Breast epithelium (tissue), 4 donors: ENCODE measurements at places on chromosomes 2 and 18. TPM values are rescaled to one million over a fixed set of nuclear protein-coding genes. Genes with fewer than 3 reads are reported as not detected.

GRCh38 chr18:6752202-6752860, 22.8 kb downstream of the ARHGAP28 start:
- H3K36me3 ChIP-seq = no peaks in the 10 kb centered on the region
- no peak for DNase-seq
- H3K4me3 ChIP-seq = no peak overlapping the region
- H3K4me1 ChIP-seq = no peaks in the 10 kb centered on the region

ABCB11 gene
- 0.66 TPM for total RNA-seq

DNA sequence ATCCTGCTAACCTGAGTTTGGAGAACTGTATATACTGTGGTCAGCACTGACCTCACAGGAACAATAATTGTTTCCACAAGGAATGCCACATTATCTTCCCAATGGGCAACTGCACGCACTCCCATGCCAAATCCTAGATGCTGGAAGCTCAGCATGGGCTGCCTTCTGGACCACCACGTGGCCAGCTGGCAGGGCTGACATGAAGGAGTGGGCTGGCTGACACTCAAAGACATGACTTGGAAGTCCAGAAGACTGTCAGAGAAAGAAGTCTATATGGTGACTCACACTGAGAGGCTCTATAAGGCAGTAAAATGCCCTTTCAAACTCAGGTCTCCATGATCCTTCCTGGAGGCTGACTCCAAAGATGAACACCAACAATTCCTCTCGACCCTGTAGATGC, 98.4 kb upstream of the RNF152 start:
- H3K36me3 ChIP-seq = no peaks in the 10 kb centered on the region
- no peaks in the 10 kb centered on the region for H3K27me3 ChIP-seq
- H3K4me3 ChIP-seq = no peak overlapping the region
- DNase-seq = no peak
- no peaks in the 10 kb centered on the region for H3K4me1 ChIP-seq
- H3K27ac ChIP-seq = no peak overlapping the region

DNA sequence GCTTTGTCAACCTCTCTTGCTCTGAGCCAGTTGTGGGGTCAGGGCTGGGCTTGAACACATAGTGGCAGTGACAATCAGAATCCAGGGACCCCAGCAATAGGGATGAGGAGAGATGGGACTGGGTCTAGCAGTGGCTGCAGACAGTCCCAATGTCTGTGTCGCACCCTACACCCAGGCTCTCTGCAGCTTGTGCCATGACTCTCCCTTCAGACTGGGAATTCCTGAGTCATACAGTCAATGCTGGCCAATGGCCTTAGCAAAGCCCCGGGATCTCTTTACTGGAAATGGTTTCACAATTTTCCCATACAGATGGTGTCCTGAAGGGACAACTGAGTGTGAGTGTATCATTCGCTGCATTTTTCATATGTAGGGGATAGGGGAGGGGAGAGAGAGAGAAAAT, 74.2 kb upstream of the CELF4 start:
- no peaks in the 10 kb centered on the region for H3K4me1 ChIP-seq
- DNase-seq = no peak
- no peaks in the 10 kb centered on the region for H3K36me3 ChIP-seq
- H3K27me3 ChIP-seq = no peaks in the 10 kb centered on the region
- no peak overlapping the region for H3K4me3 ChIP-seq

GRCh38 chr2:36963106-36963505, 3.2 kb downstream of the STRN start:
- peak overlapping the region; percentile 72 for H3K27ac ChIP-seq
- peaks cover 12% of the 10 kb centered on the region for H3K4me1 ChIP-seq
- no peak overlapping the region for H3K4me3 ChIP-seq
- no peak for DNase-seq

SLC25A12 gene
- total RNA-seq = 15.5 TPM

DNA sequence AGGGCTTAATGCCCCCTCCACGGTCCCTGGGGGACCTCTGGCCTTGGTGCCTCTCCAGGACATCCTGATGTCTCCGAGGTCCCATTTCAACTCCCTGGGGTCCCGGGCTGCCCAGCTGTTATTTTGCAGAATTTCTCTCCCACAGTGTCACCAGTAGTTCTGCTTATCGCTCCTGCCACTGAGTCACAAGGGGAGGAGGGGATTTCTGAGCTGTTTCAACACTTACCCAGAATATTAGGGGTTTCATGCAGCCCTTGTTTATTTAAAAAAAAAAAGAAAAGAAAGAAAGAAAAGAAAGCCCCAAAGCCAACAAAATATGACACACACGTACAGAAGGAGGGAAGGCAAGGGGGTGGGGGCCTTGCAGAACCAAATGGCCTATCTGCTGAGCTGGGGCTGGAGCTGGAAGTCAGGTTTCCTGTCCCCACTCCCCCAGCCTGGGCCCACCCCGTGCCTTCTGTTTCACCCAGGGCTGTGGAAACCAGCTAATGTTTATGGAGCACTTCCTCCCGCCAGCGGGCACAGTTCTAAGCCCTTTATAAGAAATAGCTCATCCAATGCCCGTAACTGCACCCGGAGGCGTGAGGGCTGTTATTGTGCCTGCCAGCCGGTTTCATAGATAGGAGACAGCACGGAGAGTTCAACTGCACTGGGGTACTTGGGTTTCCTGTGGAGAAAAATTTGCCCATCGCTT, 8.4 kb upstream of the ARID5A start:
- no peaks in the 10 kb centered on the region for H3K36me3 ChIP-seq
- no peaks in the 10 kb centered on the region for H3K27me3 ChIP-seq
- peak overlapping the region; percentile 56 for H3K4me3 ChIP-seq
- peaks cover 27% of the 10 kb centered on the region for H3K4me1 ChIP-seq
- peak overlapping the region; percentile 95 for H3K27ac ChIP-seq

- DNase-seq = no peak
- H3K27me3 ChIP-seq = no peaks in the 10 kb centered on the region
- peaks cover 25% of the 10 kb centered on the region for H3K4me1 ChIP-seq
Measured at GRCh38 chr2:68156419-68156818, 1.3 kb upstream of the PNO1 start.

DNA sequence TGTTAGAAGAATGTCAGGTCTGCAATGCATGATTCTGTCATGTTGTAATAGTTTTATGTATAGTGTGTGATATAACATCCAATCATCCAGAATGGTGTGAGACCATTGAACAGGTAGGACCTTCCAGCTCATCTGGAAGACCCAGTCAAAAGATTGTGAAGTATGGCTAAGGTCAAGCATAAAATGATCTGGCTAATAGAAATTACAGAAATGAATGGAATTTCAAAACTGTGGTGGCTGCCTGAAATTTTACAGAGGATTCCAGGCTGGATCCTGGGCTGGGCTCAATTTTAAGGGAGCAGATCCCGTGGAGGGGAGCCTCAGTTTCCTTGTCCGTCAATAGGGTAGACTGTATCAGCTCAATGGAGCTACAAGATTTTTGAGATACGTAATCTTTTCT, 39.1 kb downstream of the ACKR3 start:
- no peaks in the 10 kb centered on the region for H3K4me1 ChIP-seq
- no peaks in the 10 kb centered on the region for H3K36me3 ChIP-seq
- no peaks in the 10 kb centered on the region for H3K27me3 ChIP-seq

- H3K4me1 ChIP-seq = peaks cover 8% of the 10 kb centered on the region
- H3K27ac ChIP-seq = no peak overlapping the region
- H3K4me3 ChIP-seq = no peak overlapping the region
- H3K36me3 ChIP-seq = no peaks in the 10 kb centered on the region
Measured at GRCh38 chr2:201447086-201447485, 4.2 kb downstream of the TRAK2 start.

GRCh38 chr2:158967731-158968395, 577 bp upstream of the TANC1 start:
- H3K27me3 ChIP-seq = no peaks in the 10 kb centered on the region
- H3K27ac ChIP-seq = peak overlapping the region; percentile 92
- peak overlapping the region; percentile 80 for H3K4me3 ChIP-seq
- no peaks in the 10 kb centered on the region for H3K36me3 ChIP-seq

GRCh38 chr18:8121942-8122480, 487.2 kb upstream of the RAB12 start:
- H3K27ac ChIP-seq = no peak overlapping the region
- H3K36me3 ChIP-seq = no peaks in the 10 kb centered on the region
- H3K4me3 ChIP-seq = no peak overlapping the region
- H3K27me3 ChIP-seq = no peaks in the 10 kb centered on the region

ARHGAP28 gene
- 10.8 TPM for total RNA-seq

DNA sequence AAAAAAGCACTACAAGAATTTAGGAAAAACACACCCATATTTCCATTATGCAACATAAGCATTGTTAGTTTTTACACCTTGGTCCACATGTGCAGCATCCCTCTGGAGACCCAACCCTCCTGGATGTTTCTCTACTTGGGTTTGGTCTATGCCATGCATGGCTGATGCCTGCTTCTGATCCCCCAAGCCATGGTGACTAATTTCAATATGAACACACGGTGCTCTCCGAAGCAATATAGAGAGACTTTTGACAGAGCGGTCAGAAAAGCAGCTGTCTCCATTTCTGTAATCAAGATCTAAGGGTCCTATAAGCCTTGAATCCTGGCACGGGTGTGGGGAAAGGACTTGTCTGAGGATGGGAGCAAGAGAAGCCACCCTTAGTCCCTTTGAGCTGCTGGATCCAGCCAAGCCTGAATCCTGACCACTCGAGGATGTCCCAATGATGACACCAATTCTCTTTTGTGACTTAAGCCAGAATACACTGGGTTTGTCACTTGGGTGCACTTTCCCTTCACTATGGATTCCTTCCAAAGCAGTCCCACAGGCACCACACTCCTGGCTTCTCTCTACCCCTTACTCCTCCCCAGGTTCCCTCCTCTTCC, 91.5 kb downstream of the ACTR2 start:
- H3K36me3 ChIP-seq = no peaks in the 10 kb centered on the region
- no peak for DNase-seq
- no peak overlapping the region for H3K4me3 ChIP-seq
- no peaks in the 10 kb centered on the region for H3K27me3 ChIP-seq
- peak overlapping the region; percentile 84 for H3K27ac ChIP-seq

TAF1B gene
- total RNA-seq = 20.3 TPM
